Psoas muscle (tissue), 8 donors: ENCODE measurements at places on chromosomes 16 and 17.
A peak's percentile ranks its signal among the peaks of the same experiment; 100 is the strongest.

DNA sequence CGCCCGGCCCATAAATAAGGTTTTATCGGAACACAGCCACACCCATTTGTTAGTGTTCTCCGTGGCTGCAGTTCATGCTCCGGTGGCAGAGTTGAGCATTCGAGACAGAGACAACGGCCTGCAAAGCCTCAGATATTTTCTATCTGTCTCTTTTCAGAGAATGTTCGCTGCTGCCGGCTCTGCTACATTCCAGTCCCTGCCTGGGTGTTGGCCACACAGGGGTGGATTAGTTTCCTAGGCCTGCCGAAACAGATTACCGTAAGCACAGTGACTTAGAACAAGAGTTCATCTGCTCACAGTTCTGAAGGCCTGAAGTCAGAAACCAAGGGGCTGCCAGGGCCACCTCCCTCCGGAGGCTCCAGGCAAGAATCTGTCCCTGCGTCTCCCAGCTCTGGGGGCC, 19.1 kb upstream of the GSG1L start:
- DNase-seq, result no peak

GRCh38 chr17:80751070-80751945, 206.7 kb downstream of the RPTOR start:
- peak; percentile 75 for DNase-seq

GRCh38 chr16:49537924-49538459, 164.4 kb downstream of the C16orf78 start:
- DNase-seq, result no peak

GRCh38 chr17:4583782-4584100, 588 bp upstream of the SMTNL2 start:
- peak; percentile 79 for DNase-seq

DNA sequence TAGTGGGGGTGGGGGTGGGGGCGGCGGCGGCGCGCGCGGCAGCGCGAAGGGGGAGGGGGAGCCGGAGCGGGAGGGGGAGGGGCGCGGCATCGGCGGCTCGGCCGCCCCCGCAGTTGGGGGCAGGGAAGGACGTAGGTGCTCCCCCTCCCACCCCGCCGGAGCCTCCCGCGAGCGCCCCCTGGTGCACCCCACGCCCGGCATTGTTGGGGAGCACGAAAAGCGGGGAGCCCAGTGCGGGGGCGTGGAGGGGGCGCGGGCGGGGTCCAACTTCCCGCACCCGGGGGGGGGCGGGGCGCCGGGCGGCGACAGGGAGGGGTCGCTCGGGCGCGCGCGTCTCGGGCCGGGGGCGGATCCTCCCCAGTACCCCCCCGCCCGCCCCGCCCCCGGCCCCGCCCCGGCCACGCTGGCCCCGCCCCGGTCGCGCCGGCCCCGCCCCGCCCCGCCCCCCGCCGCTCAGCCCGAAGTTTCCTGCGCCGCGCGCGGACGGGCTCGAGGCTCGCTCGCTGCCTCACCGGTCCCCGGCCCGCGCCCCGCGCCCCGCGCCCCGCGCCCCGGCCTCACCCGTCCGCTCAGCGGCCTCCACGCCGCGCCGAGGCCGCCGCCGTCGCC, at the start of gene CACNA1H:
TSS of gene CACNA1H (plus strand) at position 456 of the 609 bp plus-strand sequence. CDS start 632 bp downstream, outside the sequence.
- no peak for DNase-seq
